Activated CD4-positive, alpha-beta T cell treated with anti-CD3 and anti-CD28 coated beads, Interleukin-2, amount 10 ng/mL, durations not matched to agents 24 days and 14 days (primary cell): ENCODE measurements at places on chromosomes 2 and 18.

- no peak for DNase-seq
These were observed 233.7 kb downstream of the MYCN start for GRCh38 chr2:16173893-16174692.

DNA sequence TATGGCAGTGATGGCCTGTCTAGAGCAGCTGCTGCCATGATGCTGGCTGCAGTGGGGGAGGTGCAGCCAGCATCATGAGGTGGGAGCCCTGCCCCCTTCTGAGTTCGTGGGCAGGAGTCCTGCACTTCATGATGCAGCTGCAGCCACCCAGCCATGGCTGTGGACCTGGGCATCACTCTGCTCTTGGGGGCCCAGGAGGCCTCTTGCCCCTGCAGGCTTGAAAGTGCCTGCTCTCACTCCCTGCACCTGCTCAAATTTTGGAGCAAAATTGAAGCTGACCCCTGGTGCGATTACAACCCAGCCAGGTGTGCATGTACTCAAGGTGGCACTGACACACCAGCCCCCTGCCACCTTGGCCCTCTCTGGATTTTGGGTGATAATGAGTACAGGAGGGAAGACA is 712.9 kb downstream of the NUP35 start:
- DNase-seq: no peak

DNA sequence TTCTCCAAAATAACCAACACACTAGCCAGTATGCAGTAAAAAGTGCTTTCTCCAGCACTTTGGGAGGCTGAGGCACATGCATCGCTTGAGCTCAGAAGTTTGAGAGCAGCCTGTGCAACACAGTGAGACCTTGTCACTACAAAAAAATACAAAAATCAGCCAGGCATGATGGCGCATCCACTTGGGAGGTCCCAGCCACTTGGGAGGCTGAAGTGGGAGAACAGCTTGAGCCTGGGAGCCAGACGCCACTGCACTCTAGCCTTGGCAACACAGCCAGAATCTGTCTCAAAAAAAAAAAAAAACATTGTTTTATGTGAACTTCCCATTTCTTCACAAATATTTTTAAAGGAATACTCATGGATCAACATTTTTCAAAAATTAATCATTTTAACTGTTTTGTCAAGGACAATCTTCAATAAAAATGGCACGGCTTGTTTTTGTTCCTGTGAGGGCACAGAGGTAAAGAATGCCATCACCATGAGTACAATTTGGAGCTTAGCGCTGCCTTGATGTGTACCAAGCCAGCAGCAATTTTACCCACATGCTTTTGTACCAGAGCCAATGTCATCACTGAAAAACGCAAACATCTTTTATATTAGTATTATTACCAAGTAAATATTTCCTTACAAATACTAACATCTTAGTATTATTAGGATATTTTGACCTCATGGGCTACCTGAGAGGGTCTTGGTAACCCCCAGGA is 26.7 kb downstream of the RAB1A start:
- DNase-seq: no peak

DNA sequence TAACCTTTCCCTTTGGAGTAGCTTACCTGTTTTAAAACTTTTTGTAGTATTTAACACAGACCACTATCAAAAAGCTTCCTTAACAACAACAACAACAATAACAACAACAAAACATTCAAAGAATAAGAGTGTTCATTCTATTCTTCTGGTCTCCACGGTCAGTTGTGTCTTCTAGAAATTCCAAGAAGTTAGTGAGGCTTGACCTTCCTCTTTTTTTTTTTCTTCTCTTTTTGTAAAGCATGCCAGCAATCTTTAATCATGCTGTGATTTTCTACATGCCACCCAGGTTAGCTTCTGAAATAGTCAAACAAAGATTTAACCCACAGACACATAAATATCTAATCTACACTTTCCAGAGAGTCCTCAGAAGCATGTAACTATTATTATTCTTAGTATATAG is 28.4 kb upstream of the KLHL14 start:
- DNase-seq: no peak

DNA sequence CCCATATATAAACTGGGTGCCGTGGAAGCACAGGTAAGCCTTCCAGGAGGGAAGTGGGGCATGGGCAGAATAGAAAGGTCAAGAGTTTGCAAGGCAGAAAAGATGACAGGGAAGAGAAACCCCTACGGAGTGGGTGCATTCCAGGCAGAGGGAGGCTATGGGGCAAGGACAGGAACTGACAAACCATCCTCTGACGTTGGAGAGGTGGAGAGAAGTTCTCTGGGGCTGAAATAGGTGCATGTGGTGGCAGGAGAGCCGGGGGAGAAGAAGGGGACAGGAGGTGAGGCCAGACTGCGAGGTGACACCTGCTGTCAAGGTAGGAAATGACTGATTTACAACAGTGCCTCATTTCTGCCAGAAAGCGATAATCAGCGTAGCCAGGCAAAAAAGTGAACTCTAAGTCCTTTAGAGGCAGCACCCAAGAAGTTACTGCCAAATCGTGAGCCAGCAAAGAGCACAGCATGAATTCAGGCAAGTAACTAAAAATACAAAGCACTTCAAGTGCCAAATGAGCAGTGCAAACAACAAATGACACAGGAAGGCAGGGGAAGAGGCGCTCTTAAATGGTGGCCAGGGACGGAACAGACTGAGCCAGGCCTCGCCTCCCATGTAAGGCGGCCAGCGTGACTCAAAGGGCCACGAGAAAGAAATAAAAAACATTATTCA is 113.3 kb upstream of the ACVR1C start:
- no peak for DNase-seq

GRCh38 chr2:219658196-219658846 is 30.9 kb downstream of the SLC4A3 start:
- DNase-seq: no peak

DNA sequence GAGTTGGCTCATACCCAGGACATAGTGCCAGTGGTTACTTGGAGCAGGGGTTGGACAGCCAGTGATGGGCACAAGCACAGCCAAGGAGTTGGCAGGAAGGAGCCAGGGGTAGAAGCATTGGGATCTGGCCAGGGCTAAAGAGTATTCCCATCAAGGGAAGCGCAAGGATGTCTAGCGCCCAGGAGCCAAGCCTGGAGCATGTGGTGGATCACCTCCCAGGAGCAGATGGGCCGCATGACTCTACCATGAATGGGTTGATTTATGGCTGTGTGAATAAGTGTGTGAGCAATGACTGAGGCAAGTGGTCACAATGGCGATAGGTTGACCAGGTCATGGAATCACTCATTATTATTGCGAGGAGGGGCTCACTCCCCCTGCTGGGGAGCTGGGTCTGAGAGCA is 111.1 kb downstream of the FHOD3 start:
- no peak for DNase-seq

- no peak for DNase-seq
These were observed 184.0 kb downstream of the TMEM18 start for GRCh38 chr2:493228-493627.

DNA sequence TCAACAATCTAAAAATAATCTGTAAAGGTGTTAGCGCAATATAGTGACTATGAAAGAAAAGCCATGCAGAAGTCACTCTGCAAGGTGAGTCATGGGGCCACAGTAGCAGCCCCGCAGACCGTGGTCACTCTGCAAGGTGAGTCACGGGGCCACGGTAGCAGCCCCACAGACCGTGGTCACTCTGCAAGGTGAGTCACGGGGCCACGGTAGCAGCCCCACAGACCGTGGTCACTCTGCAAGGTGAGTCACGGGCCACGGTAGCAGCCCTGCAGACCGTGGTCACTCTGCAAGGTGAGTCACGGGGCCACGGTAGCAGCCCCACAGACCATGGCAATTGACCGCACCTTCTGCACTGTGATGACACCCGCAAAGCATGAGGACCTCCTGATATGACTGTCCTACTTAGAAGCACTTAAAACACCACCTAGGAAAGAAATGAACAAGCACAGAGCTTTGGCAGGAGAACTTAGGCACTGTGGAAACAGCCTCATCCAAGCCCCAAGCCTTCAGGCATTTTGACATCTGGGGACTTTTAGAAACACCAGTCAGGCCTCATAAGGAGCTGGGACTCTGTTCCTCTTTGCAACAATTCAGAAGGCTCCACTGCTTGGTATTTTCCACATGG is 70.1 kb downstream of the LDLRAD4 start:
- no peak for DNase-seq

GRCh38 chr18:55473058-55473457 is 114.9 kb downstream of the TCF4 start:
- DNase-seq: no peak

- DNase-seq: no peak
These were observed 180.6 kb upstream of the GLI2 start for GRCh38 chr2:120555092-120555491.

GRCh38 chr2:149353421-149353820 is 23.0 kb downstream of the LYPD6 start:
- DNase-seq: no peak

GRCh38 chr2:26300234-26300925 is 45.6 kb upstream of the SELENOI start:
- DNase-seq: no peak

DNA sequence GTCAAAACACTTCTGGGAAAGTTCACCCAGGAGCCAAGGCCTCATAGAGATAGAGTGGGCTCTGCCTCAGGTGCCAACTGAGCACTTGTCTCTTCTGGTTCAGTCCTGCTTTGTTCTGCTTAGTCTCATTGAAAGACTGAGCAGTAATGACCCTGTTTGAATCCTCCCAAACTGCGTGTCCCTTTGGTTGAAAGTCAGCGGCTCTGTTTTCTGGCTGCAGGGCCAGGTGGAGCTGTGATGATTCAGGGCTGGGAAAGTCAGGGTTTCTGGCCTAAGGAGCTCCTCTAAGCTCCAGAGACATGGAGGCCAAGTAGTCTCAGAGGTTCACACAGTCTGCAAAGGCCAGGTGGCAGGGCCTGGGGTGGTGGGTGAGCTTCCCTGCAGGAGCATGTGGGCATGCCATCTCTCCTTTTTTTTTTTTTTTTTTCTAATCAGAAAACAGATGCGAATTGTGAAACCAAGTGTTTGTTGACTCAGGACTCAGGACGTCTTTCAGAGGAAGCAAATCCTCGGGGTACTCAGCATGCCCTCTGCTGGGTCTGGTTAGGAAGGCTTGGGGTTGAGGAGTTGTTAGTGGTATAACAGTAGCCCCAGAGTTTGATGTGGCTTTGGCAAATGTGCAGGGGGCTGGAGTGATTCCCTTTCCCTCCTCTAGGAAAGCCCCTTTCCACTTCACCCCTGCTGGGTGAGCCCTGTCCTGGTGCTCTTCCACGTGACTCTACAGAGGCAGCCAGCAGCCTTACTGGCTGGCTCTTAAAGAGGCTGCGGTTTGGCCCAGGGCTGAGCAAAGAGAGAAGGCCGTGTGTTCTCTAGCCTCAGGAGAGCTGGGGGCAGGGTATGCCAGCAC is 38.3 kb downstream of the TMEM17 start:
- DNase-seq: no peak

GRCh38 chr18:58249712-58250111 is 205.7 kb downstream of the NEDD4L start:
- DNase-seq: no peak
